ENCODE measurements at places on chromosomes 11 and 22.

DNA sequence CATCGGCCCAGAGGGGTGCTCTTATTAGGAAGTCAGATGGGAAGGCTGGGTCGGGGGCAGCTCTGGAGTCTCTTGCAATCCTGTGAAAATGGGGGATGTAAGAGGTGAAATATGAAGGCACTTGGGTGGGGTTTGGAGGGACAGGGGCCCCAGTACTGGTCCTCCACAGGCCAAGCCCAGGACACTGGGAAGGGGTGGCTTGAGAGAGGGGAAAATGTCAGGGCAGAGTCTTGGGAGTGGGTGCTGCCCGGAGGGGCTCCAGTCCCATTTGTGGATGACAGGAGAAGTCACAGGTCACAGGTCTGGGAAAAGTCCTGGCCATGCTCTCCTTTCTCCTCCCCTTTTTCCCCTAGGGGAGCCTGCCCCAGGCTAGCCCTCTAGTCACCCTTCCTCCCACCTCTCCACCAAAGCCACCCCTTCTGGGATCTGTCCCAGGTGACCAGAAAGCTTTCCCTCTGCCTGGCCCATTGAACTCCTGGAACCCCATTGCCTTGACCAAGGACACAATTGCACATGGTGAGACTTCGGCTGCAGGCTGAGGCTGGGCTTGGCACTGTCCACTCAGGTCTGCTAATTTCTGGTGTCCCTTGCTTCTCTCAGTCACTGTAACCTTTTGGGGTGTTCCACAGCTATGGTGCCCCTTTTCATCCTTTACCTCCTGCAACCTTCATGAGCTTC, 1465.0 kb downstream of the TBC1D22A start:
- DNase-seq: no peak

DNA sequence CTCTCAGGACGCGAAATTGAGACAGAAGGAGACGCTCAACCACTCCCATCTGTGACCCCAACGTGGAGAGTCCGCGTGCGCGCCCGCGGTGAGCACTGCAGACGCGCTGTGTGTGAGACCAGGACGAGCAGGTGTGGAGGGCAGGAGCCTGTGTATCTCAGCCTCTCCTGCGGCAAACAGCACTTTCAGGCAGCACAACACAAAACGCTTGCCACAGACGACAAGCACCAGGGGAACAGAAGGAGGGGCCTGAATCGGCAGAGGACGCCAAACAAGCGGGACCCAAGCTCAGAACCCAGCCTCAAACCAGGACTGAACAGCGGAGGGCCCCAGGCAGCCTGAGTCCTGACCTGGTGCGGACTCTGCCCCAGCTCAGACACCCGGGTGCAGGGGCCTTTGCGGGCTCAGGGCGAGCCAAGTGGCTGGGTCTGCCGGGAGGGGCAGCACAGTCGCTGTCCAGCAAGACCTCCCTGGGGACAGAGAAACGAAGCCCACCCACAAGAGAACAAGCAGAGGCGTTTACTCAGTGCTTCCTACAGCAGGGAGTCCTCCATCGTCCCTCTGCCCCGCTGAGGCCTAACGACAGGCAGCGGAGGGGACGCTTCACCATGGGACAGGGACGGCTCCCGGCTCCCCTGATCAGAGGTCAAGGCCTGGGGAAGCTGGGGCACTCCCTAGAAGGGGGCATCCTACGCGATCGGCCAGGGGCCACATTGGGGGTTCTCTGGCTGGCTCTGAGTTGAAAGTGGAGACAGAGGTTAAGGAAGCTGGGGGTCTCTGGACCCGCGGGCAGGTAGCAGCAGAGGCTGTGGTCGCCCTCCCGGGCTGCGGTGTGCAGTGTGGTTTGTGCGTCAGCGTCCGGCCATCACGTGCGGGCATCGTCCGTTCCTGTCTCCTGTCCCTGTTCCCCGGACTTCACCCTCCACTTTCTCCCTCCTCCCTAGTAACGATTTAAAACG, 560.8 kb downstream of the BRD1 start:
- no peak for DNase-seq

- DNase-seq: no peak
Observed at GRCh38 chr11:32365192-32365591, 70.1 kb downstream of the WT1 start.

- DNase-seq: no peak
Observed at GRCh38 chr22:23395530-23396361, 184.3 kb downstream of the IGLL1 start.

DNA sequence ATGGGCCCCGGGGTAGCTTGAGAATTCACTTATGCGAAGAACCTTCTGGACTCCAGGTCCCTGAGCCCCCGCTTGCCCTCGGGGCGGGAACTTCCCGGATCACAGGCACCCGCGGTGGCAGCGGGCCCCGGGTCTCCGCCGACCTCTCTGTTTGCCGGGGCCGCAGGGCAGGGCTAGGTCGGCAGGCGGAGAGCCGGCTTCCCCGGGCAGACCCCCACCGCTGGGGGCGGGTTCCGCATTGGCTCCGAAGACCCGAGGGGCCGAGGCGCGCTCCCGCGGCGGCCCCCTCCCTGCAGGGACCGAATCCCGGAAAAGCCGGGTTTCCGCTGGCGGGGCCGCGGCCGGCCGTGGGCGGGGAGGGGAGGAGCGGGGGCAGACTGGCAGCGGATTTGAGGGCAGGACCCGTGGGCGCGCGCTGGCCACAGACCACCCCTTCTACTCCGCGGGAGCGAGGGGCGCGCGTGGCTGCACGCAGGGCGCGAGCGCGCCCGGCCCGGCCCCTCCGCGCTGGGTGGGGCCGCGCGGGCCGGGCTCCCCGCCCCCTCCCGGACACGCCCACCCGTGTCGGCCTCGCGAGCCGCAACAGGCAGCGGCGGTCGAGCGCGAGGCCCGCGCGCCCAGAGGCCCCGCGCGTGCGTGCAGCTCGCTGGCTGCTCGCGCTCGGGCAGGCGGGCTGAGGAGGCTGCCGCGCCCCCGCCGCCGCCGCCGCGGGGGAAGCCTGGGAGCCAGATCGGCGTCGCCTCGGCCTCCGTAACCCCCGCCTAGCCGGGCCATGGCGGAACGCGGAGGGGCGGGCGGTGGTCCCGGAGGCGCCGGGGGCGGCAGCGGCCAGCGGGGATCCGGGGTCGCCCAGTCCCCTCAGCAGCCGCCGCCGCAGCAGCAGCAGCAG, at the start of gene PACS1:
Gene PACS1 (plus strand): TSS at position 558 of the 889 bp plus-strand sequence. CDS start 215 bp downstream, at position 773.
- peak; percentile 89 for DNase-seq

- peak; percentile 86 for DNase-seq
Observed at GRCh38 chr11:19892876-19893275, 180.2 kb downstream of the NAV2 start.

DNA sequence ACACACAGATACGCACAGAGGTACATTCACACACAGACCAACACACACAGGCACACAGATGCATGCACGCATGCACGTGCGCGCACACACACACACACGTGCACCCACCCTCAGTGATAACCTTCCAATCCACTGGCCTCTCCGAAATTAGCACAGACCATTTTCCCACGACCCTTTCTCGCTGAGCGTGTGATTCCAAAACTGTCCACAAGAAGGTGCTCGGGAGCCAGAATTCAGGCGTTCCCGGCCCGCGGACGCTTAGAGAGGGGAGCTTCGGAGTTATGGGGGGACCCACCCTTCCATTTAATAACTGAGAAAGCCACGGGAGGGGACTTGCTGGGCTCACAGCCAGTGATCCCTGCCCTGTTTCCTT, 33.8 kb upstream of the SLC35C1 start:
- peak; percentile 47 for DNase-seq

GRCh38 chr11:128465946-128466705, 121.2 kb downstream of the ETS1 start:
- DNase-seq: no peak

- peak; percentile 8 for DNase-seq
Observed at GRCh38 chr11:114440121-114440860, 1.0 kb downstream of the REXO2 start.

- DNase-seq: no peak
Observed at GRCh38 chr22:39416319-39416718, 16.7 kb downstream of the TAB1 start.

DNA sequence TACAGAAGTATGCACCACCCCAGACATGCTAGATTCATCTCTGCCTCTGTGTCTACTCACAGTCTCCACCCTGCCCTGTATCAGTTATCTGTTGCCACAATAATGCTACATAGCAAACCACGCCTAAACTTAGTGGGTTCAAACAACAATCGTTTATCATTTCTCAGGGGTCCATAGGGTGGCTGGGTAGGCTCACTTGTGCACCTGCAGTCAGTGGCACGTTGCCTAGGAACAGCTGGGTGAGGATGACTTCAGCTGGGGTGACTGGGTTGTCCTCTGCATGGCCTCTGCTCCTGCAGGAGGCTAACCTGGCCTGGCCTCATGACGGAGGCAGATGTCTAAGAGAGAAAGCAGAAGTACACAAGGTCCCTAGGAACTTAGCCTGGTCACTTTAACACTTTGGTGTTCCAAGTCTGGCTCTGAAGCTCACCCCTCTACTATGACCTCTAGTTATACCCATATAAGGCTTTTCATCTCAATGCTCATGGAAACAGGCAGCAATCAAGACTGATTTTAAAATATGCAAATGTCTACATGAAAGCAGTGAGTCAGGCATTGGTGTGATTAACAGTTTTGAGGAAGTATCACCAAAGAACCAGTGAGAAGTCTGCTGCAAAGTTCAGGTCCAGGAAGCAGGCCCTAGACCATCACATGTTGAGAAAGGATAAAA, 10.7 kb downstream of the OLFML1 start:
- no peak for DNase-seq

DNA sequence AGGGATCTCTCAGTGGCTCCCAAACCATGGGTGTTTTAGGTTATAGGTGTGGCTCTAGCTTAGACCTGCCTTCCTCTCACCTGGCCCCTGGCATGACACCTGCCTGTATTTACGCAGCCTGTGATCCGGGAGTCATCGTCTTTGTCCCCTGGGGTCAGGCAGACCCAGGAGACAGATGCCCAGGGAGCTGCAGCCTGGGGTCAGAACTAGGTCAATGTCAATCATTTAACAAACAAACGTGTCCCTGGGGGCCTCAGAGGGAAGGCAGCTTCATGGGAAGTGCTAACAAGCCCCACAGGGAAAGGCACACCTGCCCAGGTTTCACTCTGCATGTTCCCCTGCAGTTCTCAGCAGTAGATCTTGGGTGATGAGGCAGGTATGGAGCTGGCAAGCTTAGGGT, 12.0 kb downstream of the BACE1-AS start:
- no peak for DNase-seq

DNA sequence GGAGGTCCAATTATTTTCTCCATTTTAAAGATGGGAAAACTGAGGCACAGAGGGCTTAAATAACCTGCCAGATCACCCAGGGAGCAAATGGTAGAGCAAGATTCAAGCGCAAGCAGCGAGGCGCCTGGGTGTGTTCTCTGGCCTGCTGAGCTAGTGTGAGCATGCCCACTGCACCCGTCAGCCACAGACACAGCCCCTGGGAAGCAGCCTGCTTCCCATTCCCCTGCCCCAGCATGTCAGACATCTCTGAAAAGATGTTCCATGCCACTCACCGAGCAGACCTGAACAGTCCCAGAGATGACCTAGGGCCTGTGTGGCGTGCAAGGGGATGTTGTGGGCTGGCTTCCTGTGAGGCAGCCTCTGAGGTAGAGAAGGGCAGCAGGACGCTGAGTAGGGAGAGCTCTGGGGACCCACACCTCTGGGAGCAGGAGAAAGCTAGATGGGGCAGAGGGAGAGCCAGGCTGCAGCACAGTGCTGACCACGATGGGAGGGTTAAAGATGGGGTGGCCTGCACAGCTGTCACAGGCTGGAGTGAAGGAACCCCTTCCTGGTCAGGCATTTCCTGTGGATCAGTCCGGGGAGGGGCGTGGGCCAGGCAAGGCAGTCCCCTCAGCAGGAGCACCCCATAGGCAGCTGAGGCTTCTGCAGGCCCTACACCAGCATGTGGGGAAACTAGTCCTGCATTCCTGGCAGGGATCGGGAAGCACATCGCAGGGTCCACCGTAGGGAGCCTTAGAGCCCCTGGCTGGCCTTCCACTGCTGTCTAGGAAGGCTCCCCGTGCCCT, 101.4 kb downstream of the GALNT18 start:
- DNase-seq: no peak

DNA sequence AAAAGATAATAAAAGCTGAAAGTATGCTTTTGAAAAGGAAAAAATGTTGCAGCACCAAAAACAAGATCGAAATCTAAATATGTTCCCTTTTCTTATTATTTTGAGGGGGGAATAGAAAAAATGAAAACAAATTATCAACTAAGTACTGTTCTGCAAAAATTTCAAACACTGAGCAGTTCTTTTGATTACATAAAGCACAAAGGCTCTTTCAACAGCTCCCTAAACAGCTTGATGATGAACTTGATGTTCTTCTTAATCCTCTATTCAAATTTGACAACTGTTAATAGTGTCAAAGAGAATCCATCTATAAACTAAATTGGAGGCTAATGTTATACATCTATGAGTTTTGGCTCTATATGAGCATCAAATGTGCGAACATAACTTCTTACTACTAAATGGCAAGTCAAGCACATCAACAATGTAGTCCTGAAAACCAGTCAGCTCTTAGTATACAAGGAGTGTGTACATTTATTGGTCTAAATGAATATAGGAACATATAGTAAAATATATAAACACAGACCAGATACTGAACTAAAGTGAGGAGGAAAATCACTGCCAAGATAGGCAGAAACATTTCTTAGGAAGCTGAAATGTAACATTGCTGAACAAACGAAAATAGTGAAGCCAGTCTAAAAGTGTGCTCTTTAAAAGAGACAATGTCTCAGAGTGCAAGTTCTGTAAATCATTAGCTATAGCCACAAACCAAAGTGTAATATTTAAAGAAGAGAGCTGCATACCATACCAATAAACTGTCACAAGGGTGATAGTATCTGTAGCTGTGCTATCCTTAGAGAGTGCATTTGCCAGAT, 94.3 kb downstream of the SOX6 start:
- DNase-seq: no peak

GRCh38 chr11:68621826-68622225, 62.5 kb upstream of the GAL start:
- DNase-seq: no peak

- peak; percentile 23 for DNase-seq
Observed at GRCh38 chr22:22855617-22856308, 31.9 kb upstream of the IGLL5 start.

GRCh38 chr11:69637198-69637940, 3.6 kb upstream of the CCND1 start:
- no peak for DNase-seq

- no peak for DNase-seq
Observed at GRCh38 chr11:62925308-62925707, 4.1 kb upstream of the CHRM1 start.

DNA sequence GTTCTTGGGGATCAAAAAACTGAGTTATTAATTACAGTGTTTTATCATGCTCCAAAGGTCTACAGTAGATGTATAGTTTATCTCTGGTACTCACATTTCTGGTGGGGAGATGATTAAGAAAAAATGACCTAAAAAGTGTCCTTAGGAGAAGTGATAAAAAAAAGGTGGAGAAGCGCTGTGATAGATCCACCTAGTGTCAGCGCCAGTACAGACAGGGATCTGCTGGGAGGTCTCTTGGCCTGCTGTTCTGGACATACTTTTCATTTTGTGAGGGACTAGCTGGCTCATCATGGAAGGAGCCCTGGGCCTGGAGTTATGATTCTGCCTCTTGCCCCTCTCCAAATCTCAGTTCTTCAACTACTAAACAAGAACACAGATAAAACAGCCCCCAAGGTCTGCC, 2.9 kb downstream of the ELF5 start:
- no peak for DNase-seq

GRCh38 chr11:118263695-118264568, at the start of gene MPZL2:
TSS of gene MPZL2 (minus strand) at chr11:118264297. CDS start at chr11:118264153, 144 bp downstream.
- DNase-seq: no peak

- no peak for DNase-seq
Observed at GRCh38 chr11:43145653-43146052, 166.1 kb upstream of the API5 start.

GRCh38 chr11:19218786-19219460, 17.1 kb upstream of the CSRP3 start:
- DNase-seq: no peak

GRCh38 chr11:74949753-74950137, 679 bp downstream of the SPCS2 start:
- DNase-seq: peak; percentile 24
